ENCODE measurements at places on chromosomes 11 and 22.

DNA sequence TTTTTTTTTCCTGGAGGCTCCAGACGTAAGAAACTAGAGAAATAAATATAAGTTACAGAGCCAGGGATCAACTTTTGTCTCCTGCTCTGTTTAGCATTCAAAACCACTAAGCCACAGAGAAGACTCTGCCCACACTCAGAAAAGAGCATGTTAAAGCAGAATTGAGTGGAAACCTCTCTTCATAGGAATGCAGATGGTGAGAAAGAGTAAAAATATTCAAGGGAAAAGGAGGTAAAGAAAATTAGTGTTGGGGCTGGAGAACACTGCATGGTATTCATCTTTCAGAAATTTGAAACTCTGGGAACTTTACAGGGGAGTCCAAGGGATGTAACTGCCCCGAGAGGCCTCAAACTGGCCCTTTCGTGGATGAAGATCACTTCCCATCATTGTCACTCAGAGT is 65.1 kb downstream of the CLMP start:
- DNase-seq = no peak

GRCh38 chr11:73072935-73073481 is 69.1 kb downstream of the FCHSD2 start:
- DNase-seq = no peak

DNA sequence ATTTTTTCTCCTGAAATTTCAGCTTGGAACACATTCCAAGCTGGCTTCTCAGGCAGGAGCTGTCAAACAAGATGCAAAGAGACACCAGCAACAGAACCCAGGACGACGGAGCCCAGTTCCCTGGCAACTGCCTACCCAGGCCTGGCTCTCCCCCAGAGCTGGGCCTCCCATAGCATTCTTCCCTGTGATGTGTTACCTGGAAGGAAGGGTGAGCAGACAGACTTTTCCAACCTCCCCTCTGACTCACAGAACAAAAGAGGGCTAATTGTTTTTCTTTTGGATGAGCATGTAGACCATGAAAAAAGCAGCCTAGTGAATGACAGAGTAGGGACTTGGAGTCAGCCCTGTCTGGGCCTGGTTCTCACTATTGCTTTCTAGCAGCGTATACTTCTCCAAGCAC is 55.3 kb upstream of the BMAL1 start:
- no peak for DNase-seq

DNA sequence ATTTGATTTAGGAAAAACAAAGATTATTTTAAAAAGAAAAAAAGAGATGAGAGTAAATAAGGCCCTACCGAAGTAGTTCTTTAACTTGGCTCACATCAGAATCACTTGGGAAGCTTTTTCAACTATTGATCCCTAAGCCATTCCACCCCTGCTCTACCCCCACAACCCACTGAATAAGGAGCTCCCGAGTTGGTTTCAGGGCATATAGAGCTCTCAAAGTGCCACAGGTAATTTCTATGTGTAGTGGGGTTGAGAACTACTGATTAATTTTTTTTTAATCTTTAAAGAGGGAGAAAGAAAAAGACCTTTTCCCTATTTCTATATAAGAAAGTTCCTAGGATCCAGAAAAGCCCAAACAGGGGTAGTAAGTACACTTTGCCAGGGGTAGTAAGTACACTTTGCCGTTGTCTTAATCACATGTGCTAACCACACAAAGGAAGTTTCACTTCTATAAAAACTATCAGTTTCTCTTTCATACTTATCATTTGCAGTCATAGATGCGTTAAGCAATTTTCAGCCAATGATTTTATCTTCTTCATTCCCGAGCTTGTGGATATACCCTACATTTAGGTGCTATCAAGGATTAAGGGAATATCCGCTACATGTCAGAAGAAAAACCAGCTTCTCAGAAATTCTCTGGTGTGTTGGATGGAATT is 108.4 kb upstream of the ZC3H12C start:
- no peak for DNase-seq

DNA sequence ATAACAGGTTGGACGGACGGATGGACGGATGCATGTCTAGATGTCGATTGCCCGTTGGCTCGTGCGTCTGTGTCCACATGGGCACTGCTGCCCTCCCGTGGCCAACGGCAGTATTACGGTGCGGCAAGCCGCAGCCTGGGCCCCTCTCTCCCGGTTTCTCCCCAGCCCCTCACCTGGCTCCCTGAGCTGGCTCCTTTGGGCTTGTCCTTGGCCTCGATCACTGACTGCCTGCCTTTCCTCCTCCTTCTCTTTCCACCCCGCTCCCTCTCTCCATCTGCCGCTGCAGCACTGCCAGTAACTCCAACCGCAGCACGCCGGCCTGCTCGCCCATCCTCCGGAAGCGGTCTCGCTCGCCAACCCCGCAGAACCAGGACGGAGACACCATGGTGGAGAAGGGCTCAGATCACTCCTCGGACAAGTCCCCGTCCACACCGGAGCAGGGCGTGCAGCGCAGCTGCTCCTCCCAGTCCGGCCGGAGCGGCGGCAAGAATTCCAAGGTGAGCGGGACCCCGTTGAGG is 77.3 kb downstream of the SCN3B start:
- peak; percentile 40 for DNase-seq

GRCh38 chr11:129189646-129190045 is 2.5 kb downstream of the ARHGAP32 start:
- no peak for DNase-seq

DNA sequence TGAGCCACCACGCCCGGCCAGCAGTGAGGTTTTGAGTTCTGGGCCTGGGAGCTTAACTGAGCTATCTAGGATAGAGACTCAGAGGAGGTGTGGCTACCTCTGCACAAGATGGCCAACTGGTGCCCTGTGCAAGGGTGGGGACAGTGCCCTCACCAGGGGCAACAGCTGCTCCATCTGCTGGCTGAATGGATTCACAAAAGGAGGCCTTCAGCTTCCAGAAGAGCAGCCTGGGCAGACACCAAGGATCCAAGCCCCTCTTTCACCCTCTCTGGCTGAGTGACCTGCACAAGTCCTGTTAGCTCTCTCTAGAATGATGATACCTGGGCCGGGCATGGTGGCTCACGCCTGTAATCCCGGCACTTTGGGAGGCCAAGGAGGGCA is 33.5 kb upstream of the BAIAP2L2 start:
- no peak for DNase-seq

DNA sequence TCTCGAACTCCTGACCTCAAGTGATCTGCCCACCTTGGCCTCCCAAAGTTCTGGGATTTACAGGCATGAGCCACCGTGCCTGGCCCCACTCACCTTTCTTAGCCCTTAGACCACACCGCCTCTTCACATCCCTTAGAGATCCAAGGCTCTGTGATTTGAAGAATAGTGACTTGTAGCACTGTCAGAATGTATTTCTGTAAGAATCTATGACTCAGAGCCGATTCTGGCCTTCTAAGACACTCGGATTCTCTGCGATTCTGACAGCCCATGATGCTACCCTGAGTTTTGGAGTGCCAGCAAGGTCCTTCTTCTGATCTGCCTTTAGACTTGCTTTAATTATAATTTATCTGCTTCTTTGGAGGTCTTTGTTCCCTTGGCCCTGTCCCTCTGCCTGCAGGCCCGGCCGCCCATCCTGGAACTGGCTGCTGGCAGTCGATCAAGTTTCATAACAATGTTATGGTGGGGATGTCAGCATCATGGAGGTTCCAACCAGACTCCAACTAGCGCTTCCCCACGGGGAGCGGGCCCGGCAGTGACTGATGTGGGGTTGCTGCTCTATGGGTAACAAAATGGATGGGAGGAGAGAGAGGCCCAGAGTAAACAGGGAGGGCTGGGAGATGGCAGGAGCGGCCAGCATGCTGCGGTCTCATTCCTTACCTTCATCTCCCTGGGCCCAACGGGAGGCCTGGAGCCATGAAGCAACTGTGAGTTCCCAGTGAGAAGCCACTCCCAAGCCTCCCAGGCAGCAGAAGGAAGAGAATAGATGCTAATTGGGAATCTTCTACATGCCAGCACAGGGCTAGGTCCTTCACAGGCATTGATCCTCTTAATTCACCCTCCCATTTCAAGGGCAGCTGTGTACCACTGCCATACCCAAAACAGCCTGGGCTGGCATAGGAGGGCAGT is 55.7 kb upstream of the RASD2 start:
- DNase-seq = no peak

DNA sequence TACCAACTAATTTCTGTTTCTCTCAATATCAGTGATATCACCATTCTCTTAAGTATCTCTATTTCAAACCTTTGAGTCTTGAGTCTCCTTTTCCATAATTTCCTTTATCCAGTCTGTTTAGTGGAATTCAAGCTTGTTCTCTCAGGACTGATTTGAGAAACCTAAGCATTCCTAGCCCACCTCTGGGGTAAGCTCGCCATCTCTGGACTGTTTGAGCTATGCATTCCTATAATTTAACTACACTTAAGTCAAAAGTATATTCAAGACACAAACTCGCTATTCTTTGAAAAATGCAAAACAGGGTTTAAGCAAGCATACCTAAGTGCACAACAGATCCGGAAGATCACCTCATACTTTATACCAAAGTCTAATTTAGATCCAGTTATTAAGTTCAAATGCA is 2.1 kb upstream of the DLAT start:
- DNase-seq = no peak

GRCh38 chr22:22045571-22046335 is 63.2 kb upstream of the TOP3B start:
- no peak for DNase-seq

- DNase-seq = no peak
These were observed 303.7 kb downstream of the TTC28 start for GRCh38 chr22:28375761-28376534.

- no peak for DNase-seq
These were observed 33.4 kb upstream of the HMOX1 start for GRCh38 chr22:35347462-35347861.

Data from neuronal stem cell (in vitro differentiated cells).